ENCODE measurements at places on chromosomes 7 and 10.

DNA sequence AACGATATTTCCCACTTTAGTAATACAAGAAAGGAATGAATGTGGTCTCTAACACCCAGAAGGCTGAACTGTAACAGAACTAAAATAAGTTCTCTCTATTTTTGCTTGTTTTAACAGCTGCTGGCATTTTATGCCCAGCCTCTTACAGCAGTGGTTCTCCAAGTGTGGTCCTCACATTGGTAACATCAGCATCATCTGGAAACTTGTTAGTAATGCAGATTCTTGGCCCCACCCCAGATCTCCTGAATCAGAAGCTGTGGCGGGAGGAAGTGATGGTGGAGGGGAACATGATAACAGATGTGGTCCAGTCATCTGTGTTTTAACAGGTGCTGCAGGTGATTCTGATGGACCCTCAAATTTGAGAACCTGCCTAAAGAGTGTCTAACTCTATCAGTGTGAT lies 170.1 kb downstream of the TMEM26 start:
- no peak for DNase-seq

DNA sequence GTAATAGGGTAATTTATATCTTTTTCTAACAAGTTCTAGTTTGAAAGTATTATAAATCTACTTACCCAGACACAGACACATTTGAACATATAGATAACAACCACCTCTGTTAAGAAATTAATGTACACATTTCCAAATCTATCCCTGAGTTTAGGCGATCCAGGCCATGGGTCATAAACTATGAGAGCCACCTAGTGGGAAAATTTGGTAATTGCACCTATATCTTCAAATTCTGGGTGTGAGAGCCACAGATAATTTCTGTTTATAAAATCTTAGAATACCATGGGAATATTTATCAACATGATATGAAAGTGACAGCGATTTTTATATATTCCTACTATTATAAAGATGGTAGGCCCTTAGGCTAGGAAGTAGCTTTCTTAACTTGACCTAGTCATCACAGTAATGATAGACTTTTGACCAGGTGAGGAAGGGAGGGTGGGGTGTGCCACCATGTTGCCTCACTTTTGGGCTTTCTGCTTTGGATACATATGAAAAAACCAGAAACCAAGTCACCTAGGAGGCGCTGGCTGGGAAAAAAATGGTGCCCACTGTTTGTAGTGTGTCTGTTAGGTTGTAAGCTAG lies 8.0 kb upstream of the EPHA1 start:
- DNase-seq, result no peak

- peak; percentile 5 for DNase-seq
Observed at GRCh38 chr7:142581341-142581740, 167.9 kb upstream of the PRSS1 start.

GRCh38 chr7:18180685-18181084 lies 153.0 kb upstream of the PRPS1L1 start:
- DNase-seq, result no peak

DNA sequence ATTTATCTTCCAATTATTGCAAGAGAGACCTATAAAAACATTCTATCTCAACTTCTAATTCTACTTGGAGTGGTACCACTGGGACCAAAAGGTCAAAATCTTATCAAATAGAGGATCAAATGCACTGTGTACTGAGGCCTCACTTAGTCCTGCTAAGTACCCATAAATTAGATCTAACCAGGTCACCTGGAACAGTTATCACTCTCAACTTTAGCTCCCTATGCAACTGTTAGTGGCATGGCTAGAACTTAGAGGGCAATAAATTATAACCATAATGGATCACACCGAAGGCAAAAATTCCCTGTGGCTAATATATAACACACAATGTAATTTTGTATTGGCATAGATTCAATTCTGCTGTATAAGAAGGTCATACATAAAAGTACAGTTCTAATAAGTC lies 428.9 kb downstream of the PCDH15 start:
- DNase-seq, result no peak

GRCh38 chr10:132157101-132157500 lies 29.6 kb upstream of the DPYSL4 start:
- no peak for DNase-seq

GRCh38 chr10:130570074-130570473 lies 433.9 kb downstream of the GLRX3 start:
- DNase-seq, result no peak

GRCh38 chr7:119647286-119647685 lies 625.7 kb upstream of the KCND2 start:
- DNase-seq, result no peak

DNA sequence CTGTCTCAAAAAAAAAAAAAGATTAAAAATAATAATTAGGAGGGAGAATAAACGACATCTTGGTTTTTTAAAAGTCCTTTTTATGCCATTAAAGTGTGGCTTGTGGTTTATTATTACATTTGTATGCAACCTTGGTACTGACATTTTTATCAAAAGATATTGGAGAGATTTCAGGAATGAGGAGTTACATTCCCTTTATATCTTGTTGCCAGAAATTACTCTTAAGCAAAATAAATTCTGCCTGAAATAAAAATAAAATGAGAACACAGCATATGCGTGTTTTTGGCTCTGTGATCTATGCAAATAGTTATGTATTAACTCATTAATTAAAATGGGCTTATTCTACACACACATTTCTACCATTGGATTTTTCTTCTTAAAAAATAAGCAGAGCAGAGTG lies 202.4 kb downstream of the BICC1 start:
- DNase-seq, result no peak

DNA sequence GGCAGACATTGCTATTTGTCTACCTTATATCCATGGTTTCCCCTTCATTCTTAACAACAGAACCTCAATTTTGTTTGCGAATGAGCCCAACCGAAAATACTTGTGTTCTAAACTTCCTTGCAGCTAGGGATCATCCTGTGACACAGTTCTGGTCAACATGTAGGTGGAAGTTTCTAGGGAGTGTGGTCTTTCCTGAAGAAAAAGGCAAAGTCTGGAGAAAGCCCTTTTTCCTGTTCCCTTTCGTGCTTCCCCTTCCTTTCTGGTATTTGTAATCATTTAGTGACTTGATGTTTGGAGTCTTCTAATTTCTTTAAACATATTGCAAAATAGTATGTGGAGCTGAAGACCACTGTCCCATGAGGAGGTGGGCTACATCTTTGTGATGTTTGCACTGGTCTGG lies 2.9 kb upstream of the IFRD1 start:
- DNase-seq, result no peak

DNA sequence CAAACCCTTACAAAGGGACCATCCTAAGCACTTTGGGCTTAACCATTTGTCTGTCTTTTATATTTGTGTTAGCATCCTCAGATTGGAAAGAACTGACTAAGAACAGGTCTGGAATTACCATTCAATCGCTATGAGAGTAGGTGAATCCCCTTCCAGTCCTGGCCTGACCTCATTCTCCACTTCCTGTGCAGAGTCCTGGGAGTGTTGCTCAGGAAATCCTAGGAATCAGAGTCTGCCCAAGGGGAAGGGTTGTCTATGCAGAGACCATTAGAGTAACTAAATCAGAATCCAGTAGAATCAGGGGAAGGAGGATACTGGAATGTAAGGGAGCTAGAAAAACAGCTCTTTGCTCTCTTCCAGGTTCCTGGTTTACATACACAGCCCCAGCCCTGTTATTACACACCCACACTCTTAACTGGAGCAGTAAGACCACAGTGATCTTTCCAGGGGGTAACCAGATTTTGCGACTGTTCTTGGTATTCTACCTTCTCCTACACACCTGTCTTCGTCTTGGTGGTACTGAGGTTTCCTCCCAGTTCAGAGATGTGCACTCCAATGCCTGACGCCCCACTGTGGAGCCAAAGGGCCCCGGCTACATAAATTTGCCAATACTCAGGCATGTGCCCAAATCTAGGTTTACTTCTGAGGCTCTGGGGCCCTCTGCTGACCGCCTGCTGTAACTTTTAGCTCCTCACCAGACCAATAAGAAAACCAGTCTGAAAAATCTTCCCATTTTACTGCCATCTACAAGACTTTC lies 103.7 kb downstream of the RNF216 start:
- DNase-seq, result no peak

GRCh38 chr10:44774676-44775401 lies 136.3 kb upstream of the TMEM72 start:
- no peak for DNase-seq

GRCh38 chr10:118542205-118542604 lies 53.2 kb downstream of the PRLHR start:
- no peak for DNase-seq

DNA sequence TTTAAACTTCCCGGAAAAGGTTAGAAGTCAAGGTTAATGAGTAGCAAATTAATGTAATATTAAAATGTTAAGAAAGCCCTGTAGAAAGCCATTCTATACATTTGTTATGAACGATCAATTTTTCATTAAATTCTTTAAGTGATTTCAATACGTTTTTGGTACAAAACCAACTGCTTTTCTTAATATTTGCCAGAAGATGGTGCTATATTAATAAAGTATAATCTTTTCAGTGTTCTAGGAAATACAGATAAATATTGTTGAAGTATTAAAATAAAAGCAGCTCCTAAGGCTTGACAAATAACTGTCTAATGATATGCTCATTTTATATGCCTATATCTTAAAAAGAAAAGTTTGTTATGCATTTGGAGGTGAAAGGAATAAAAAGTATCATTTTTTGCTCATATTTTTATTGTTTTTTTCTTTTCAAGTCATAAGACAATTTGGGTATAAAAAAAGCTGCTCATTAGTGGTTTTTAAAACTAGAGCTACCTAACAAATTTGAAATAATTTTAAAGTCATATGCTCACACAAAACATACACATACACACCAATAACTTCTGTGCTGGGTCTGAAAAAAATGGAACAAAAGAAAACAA lies 130.3 kb upstream of the POT1 start:
- no peak for DNase-seq

GRCh38 chr7:94190599-94191061 lies 186.5 kb upstream of the BET1 start:
- DNase-seq, result no peak

- no peak for DNase-seq
Observed at GRCh38 chr10:57917019-57917418, 350.7 kb downstream of the IPMK start.

DNA sequence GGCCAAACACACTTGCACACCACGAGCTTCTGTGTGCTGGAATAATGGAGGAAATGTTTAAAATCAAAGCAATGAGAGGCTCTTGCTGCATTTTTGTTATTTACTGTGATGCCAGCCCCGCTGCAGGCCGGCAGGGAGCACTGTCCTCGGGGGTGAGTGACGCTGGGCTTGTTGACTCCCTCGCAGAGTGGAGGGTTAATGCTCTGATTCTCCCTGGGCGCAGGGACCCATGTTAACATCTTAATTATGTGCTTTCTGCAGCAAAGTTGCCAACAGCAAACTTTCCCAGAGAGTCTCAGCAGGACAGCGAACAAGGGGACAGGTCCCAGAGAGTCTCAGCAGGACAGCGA lies 22.9 kb downstream of the SCART1 start:
- DNase-seq, result no peak

DNA sequence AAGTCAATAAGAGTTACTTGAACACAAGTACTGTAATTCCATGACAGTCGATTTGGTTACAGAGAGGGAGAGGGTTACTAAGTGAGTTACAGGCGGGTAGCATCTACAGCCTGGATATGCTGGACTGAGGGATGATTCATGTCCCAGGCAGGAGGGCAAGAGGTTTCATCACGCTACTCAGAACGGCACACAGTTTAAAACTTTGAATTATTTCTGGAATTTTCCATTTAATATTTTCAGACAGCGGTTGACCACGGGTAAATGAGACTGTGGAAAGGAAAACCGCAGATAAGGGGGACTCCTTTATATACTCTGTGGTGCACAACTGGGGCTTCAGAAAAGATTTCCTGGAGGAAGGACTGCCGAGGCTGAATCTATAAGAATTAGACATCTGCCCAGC lies 25.7 kb upstream of the LRRC4 start:
- no peak for DNase-seq

- DNase-seq, result no peak
Observed at GRCh38 chr7:101453617-101454016, 90.9 kb downstream of the COL26A1 start.

DNA sequence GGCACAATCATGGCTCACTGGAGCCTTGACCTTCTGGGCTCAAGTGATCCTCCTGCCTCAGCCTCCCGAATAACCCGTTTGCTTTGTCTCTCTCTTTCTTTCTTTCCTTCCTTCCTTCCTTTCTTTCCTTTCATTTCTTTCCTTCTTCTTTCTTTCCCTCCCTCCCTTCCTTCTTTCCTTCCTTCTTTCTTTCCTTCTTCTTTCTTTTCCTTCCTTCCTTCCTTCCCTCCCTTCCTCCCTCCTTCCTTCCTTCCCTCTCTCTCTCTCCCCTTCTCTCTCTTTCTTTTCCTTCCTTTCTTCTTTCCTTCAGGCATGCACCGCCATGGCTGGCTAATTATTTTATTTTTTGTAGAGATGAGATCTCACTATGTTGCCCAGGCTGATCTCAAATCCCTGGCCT lies 57.9 kb upstream of the NPTX2 start:
- DNase-seq, result no peak

GRCh38 chr10:6299234-6299633 lies 96.5 kb downstream of the PFKFB3 start:
- no peak for DNase-seq

- DNase-seq, result no peak
Observed at GRCh38 chr10:130108934-130109604, 1.6 kb downstream of the C10orf143 start.

- no peak for DNase-seq
Observed at GRCh38 chr10:48549236-48549635, 55.6 kb downstream of the ARHGAP22 start.

DNA sequence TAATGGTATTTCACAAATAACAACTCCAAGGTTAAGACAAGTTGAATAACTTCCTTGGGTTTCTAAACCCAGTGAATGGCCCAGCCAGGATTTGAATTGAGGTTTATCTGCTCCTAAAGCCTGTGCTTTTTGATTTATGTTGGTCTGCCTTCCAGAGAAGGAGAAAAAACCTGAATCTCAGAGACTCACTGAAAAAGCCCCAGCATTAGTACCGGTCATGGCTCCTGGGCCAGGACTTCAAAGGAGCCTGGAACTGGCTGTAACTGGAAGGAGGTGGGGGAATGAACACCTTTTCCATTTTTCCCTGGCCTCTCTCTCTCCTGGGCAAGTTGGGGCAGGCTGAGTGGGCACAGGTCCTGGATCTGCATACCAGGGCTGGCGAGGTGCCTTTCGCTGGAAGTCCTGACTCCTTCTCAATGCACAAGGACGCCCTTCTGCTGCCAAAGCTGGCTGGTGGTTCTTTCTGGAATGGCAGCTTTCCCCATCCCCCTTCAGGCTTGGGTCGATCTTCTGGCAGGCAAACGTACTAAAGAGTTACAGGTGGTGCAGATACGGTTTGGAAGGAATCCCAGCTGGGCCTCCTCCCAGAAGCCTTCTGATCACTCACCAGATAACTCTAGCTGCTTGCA lies 268.2 kb downstream of the PTEN start:
- DNase-seq, result no peak
